ENCODE measurements at places on chromosomes 5 and 9.

GRCh38 chr5:149723374-149723773, 6.7 kb upstream of the PPARGC1B start:
- DNase-seq: no peak

DNA sequence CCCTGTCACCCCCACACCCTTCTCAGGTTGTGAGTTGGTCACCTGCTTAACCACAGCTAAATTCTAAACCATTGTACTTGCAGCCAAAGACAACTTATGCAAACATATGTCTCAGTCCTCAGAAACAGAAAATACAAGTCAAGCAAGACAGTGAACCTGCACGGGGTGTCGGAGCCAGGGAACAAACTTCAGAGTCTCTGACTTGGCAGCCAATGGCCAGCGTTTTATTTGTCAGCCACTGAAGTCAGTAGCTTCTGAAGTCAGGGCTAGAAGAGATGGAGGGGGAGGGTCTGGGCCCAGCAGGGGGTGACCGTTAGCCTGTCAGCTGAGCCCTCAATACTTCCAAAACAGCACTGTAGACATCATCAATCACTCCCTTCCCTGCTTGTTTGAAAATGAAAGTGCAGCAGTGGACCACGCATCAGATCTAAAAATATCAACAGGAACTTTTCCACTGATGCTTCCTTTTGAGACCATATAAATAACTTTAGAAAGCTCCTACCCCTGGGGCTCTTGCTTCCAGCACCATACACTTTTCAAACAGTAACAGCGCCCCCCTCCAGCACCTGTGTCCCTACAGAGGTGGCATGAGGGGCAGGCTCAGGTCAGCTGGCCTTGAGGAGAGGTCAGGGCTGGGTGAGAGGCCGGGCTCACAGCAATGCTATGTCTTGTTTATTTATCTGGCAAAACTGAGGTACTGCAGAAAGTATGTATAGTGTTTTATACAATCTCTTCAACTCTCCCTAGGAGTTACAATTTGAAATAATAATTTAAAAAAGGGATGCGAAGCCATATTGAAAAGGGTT, 142.5 kb downstream of the ACER2 start:
- no peak for DNase-seq

DNA sequence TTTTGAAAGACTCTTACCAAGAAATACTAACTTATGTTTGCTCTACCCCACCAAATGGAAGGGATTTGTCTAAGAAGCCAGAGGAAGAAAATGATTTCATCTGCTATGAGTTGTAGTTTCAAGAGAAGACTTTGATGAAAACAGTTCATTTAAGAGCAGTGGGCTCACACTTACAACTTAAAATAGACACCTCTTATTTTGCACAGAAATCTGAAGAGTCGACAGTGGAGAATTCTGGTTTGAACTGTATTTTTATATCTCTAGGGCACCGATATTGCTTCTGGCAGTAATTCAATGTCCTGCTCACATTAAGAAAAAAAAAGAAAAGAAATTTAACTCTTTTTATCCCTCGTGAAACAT, 1.9 kb upstream of the DAB2 start:
- DNase-seq: no peak

DNA sequence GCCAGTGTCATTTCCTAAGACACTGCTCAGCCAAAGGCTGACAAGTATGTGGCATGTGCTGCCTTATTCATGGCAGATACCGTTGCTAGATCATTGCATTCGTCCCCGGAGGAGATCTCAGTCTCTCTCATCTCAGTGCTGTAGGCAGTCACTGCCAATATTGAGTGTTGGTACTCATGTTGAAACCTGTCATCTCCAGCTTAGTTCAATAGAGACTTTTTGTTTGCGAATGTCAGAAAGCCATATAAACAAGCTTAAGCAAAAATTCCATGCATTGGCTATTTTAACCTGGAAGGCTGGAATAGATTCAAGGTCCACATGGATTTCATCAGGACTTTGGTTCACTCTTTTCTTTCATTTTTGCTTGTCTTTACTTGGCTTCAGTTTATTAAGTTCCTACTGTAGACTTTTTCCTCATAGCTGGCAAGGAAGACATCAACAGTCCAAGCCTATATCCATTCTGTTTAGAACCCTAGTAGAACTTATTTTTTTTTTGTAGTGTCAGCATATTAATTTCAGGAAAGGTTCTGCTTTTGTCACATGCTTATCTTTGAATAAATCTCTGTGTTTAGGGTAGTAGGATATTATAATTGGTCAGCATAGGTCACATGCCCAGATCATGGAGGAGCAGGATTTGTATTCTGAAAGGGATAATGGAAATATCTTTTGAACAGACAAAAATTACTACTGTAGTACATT, 66.8 kb downstream of the FCHO2 start:
- no peak for DNase-seq

DNA sequence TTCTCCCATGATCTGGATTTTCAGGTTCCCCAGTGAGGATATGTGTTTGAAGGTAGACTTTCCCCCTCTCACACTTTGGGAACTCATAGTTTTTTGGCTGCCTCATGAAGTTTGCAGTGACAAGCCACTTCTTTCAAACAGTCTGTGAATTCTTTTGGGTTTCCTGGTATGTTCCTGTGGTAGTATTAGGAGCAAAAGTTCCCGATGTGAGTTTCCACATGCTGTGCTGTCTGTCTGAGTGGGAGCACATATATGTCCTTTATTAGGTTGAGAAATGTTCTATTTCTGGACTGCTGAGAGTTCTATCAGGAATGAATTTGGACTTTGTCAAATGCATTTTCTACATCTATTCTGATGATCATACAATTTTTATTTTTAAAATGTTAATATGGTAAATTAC, 273.2 kb upstream of the TARS1 start:
- DNase-seq: no peak

DNA sequence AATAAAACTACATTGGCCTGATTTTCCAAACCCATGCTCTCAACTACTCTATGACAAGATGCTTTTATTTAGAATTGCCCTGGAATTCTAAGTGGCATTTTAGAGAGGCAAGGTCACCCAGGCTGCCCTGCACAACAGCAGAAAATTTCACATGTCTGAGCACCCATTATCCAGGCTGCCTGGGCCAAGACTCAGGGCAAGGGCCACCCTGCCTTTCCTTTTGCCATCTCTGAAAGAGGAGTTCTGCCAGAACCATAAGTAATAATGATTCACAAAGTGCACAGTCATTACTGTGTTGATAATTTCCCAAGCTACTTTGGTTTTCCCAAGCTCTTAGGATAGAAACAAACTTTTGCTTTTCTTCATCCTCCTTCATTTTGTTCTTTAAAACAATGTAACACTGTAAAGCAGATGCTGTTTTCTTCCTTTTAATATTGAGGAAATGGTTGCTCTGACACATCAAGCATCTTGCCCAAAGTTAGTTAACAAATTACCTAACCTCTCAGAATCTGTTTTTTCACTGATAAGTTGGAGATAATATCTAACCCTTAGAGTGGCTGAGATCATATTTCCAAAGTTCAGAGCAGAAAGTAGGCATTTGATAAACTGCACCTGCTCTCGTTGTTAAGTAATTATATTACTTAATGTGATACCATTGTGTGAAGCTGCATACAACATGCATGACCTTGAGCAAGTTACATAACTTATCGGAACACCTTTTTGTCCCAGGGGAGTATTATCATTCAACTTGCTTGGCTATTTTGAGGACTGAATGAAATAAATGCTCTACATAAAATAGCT, 325.6 kb downstream of the PRELID2 start:
- no peak for DNase-seq

DNA sequence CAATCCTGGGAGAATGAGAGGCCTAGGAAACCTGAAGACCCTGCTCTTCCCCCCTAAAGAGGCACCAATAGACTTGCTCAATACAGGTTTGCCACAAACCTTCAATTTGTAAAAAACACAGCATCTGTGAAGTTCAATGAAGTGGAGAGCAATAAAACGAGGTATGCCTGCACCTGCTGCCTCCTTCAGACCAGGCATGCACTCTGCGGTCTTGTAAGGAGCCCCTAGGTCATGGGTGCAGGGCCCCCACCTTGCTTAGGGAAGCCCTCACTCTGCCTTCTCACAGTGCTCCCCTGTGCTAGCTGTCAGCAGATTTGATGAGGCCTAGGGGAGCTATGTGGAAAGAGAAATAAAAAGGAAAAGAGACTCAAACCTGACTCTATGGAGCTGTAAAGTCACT, 72.1 kb upstream of the GALNT10 start:
- DNase-seq: no peak

DNA sequence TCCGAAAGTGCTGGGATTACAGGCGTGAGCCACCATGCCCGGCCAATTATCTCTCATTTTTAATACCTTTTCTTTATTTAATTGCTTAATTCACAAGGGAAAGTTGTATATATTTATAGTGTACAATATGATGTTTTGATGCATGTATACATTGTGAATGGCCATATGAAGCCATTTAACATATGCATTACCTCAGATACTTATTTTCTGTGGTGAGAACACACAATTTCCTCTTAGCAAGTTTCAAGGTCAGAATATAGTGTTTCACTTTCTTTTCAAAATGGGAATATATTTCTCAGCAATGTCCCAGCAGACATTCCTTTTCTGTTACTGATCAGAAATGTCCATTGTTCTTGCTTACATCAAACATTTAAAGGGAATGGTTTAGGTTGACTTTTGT, 1596.3 kb downstream of the MAT2B start:
- no peak for DNase-seq

DNA sequence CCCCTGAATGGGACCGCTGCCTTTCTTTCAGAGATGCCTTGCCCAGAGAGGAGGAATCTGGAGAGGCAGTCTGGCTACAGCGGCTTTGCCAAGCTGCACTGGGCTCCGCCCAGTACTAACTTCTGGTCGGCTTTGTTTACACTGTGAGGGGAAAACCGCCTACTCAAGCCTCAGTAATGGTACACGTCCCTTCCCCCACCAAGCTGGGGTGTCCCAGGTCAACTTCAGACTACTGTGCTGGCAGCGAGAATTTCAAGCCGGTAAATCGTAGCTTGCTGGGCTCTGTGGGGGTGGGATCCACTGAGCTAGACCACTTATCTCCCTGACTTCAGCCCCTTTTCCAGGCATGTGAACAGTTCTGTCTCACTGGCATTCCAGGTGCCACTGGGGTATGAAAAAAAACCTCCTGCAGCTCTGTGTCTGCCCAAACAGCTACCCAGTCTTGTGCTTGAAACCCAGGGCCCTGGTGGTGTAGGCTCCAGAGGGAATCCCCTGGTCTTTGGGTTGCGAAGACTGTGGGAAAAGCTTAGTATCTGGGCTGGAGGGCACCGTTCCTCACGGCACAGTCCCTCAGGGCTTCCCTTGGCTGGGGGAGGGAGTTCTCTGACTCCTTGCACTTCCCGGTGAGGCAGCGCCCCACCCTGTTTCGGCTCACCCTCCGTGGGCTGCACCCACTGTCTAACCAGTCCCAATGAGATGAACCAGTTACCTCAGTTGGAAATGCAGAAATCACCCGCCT, 171.2 kb downstream of the CWC27 start:
- peak; percentile 74 for DNase-seq

DNA sequence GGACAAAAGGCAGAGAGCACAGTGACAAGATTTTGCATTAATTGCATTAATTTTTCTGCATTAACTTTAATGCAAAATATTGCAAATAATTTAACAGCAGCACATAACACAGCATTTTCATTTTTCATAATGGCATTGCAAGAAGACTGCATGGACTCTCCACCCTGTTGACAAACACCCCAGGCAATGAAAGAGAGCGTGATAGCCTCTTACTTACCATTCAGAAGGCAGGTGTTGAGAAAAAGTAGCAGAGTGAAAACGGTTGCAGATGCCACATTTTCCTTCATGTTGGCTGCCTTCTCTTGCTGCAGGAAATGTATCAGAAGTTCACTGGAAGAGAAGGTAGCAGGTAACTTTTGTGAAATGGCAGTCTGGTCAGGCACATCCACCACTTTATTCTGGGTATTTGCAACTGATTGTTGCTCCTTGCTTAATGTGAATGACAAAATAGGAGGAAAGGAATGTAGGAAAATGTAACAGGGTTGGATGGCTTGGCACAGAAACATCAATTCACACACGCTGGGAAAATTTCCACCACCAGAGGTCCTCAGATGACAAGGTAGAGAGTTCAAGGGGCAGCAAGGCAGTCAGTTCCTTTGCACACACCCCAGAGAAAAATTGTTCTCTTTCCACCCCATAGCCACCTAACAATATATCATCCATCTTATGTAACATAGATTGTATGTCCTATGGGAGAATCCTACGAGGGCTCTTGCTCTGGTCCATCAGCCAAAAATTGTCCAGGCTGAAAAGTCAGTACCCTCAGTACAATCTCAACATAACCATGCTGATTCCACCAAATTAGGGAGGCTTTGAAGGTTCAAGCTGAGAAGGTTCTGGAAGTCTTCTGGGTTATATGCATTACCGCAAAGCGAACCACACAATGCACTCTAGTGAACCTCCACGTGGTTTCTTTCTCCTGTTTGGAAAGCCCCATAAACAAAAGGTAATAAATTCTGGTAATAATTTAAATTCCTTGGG, 41.9 kb upstream of the AGXT2 start:
- peak; percentile 70 for DNase-seq

GRCh38 chr5:59745415-59745863, 148.1 kb downstream of the PDE4D start:
- DNase-seq: no peak

GRCh38 chr5:111935835-111936234, 178.8 kb upstream of the NREP start:
- no peak for DNase-seq

GRCh38 chr5:179880066-179880650, 21.5 kb upstream of the MRNIP start:
- no peak for DNase-seq

DNA sequence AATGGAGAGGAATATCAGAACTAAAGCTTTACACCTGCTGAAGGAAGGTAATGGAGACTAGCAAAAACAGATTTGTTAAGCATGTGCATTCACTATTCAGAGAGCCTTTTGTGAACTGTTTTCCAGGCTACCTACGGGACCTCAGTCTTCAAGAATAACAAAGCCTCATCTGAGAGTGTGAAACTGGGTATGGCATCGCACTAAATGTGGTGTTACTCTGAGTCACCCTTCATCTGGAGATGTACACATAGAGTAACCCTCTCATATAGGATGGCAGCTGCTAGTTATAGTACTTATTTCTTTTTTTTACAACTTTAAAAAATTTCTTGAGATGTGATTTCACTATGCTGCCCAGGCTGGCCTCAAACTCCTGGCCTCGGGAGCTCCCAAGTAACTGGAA, 306.8 kb downstream of the ZNF608 start:
- DNase-seq: no peak

- DNase-seq: no peak
Observed at GRCh38 chr9:97854696-97855485, 1.9 kb downstream of the FOXE1 start.

DNA sequence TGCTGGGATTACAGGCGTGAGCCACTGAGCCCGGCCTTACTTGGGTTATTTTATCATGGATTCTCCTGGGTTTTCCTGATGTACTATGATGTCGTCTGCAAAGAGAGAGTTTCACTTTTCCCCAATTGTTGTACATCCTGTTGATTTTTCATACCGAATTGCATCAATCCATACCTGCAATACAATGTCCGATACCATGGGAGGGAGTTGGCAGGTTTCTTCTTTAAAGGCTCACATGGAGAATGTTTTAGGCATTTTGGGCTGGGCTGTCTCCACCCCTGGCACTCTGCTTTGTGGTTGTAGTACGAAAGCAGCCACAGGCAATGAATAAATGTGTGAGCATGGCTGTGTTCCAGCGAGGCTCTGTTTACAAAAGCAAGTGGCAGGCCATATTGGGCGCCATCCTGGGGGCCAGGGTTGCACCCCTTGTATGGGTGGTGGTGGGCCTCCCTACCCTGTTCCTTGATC, 35.1 kb upstream of the EXOC3 start:
- DNase-seq: no peak
